ENCODE measurements at places on chromosomes 11 and 22. TPM values are rescaled to one million over a fixed set of nuclear protein-coding genes. Genes with fewer than 3 reads are reported as not detected.

CSNK2A3 gene
- total RNA-seq, result 3.9 TPM

BCO2 gene
- 21.1 TPM for total RNA-seq

RAG2 gene
- 0.21 TPM for total RNA-seq

BANF1 gene
- 29.8 TPM for total RNA-seq

NRGN gene
- 2.9 TPM for total RNA-seq

KREMEN1 gene
- 113 TPM for total RNA-seq

PGA3 gene
- total RNA-seq, result not detected

CNIH2 gene
- 1.7 TPM for total RNA-seq

INS gene
- not detected for total RNA-seq

SOX10 gene
- 14.9 TPM for total RNA-seq

PARVG gene
- total RNA-seq, result 3.2 TPM
